ENCODE measurements at places on chromosomes 7 and 10.

- DNase-seq: no peak
These were observed 98.9 kb downstream of the PRLHR start for GRCh38 chr10:118496525-118496924.

- no peak for DNase-seq
These were observed 132.4 kb downstream of the SORCS1 start for GRCh38 chr10:107031931-107032699.

DNA sequence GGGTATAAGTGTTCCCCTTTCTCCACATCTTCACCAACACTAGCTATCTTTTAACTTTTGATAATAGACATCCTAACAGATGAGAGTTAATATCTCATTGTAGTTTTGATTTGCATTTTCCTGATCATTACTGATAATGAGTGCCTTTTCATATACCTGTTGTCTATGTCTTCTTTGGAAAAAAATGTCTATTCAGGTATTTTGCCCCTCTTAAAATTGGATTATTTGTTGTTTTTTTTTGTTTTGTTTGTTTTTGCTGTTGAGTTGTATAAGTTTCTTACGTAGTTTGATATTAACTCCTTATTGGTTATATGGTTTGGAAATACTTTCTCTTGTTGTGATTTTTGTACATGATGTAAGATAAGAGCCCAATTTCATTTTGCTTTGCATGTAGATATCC lies 214.7 kb downstream of the MALRD1 start:
- no peak for DNase-seq

DNA sequence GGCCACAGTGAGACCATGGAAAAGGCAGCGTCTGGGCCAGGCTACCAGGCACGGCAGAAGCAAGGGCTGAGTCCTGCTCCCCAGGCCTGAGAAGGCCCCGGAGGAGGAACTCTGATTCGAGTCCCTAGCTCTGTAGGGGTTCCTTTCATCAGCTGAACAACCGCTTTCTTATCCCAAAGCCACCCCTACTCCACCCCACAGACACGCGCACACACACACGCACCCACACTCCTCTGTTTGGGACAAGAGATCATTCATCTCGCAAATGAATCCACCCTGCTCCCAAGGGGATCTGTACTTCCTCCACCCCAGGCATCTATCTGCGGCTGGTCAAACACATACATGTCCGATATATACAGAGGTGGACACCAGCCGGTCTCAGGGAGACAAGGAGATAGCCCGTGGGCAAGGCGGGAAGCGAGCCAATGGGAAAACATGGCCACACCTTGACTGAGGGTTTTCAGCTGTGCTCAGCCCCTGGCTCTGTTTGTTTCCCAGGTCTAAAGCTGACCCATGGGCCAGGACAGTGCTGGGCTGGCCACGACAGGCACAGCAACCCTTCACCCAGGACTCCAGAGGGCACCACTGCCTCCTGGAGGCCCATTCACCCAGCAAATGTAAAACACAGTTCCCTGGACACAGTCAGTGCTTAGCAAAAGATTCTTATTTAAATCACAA lies 7.3 kb downstream of the ZCCHC24 start:
- DNase-seq: no peak

DNA sequence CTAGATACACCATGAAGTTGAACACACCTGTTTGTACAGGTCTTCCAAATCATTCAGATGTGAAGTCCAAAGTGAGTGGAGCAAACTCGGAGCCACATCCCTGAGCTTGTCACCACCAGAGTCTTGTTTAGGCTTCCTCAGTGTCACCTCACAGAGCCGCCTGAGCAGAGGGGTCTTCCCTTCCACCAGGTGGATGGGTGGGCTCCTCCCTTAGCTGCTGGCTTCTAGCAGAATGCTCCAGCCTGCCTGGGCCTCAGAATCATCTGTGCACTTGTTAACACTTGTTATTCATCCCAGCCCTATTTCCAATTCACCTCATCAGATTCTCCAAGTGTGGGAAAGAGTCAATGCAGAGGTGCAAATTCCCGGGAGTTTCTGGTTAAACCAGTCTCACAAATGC lies 32.5 kb downstream of the C10orf71 start:
- DNase-seq: no peak

- DNase-seq: no peak
These were observed 68.0 kb downstream of the EXOC4 start for GRCh38 chr7:133320891-133321290.

- DNase-seq: no peak
These were observed 1.4 kb downstream of the CCDC136 start for GRCh38 chr7:128793181-128793547.

GRCh38 chr7:106036004-106036403 lies 72.9 kb downstream of the CDHR3 start:
- DNase-seq: no peak

DNA sequence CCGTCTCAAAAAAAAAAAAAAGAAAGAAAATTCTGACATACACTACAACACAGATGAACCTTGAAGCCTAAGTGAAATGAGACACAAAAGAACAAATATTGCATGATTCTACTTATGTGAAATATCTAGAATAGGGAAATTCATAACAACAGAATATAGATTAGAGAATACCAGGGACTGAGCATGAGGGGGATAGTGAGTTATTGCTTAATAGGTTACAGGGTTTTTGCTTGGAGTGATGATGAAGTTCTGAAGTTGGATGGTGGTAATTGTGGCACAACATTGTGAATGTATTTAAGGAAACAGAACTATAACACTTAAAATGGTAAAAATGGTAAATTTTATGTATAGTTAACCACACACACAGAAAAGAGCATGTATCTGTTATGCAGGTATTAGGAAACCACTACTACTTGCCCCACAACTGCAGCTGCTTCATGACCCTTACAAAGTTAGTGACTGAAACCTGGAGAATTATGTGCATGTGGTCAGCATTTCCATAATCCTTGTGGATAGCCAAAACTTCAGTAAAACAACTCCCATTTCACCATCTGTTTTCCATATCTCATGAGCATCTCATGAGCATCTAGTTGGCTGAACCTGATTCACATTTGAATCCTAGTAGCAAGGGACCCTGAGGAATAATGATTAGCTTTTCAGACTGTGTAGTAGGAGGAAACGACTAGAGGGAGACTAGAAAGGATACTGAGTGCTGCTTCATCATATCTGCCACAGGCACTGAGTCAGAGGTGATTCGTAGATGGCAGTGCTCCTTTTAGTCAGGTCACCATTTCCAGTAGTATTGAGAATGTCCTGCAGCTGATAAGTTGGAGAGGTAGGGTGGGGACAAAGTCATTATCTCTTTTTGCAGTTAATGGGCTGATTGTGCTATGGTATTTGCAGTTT lies 26.3 kb downstream of the SAMD8 start:
- DNase-seq: no peak

DNA sequence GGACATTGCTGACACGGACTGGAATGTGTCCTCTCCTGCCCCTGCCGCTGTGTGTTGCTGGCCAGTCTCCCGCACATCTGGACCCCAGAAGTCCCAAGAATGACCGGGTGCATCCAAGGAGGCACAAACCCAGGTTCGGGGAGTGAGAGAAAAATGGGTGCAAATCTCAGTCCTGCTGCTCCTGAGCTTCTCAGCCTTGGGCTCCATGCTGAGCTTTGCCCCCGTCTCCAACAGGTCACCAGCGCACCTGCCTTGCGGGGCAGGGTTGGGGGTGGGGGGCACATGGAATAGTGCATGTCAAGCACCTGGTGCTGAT lies 6.0 kb upstream of the NANOS1 start:
- DNase-seq: no peak

- DNase-seq: no peak
These were observed 18.7 kb downstream of the ERCC6 start for GRCh38 chr10:49520122-49520775.

GRCh38 chr10:77041636-77042258 lies 595.9 kb downstream of the KCNMA1 start:
- no peak for DNase-seq

DNA sequence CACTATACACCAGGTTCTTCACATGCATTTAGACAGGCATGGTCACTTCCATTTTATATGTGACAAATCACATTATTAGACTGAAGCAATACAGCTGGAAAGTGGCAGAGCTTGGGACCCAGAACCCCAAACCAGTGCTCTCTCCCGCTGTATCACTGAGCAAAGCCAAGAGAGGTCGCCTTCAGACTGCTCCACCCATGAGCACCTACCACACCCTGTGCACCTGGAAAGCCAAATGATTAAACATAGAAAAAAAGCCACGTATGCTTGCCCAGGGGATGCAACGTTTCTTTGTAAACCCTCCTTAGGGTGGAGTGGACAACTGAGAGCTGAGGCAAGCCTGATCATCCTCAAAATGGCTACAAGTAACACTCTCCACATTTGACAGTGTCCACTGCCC lies 72.5 kb downstream of the CCDC6 start:
- DNase-seq: no peak

Data from NCI-H187 treated with DMSO at 0.1 percent for 48 hours (cell line).